Activated T-cell treated with anti-CD3 and anti-CD28 coated beads for 24 hours (primary cell): ENCODE measurements at places on chromosomes 3 and 15.

DNA sequence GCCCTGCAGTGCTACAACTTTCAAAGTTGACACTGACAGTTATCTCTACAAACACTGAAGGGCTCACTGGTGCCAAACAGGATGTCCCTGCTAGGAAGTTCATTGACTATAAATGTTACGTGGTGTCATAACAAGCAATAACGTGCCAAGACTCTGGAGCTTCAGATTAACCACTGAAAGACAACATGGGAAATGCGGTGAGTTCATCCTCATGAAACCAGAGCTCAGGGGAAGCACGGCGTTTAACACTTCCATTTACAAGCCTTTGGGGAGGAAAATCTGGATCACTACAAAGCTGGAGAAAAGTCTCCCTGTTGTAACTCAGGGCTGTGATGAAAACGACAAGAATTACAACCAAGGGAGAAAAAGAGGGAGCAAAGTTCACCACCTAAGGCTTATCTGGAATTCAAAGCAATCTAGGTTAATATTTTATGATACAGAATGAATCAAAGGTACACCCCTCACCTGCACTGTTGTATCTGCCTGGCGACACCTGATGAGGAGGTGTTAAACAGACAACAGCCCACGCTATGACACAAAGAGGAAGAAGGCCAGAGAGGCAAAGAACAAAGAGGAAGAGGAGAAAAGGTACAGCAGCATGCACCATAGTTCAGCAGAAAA is 27.0 kb downstream of the SHQ1 start:
- DNase-seq, result no peak

GRCh38 chr3:111712294-111713167 is 117.4 kb upstream of the ZBED2 start:
- DNase-seq, result no peak

DNA sequence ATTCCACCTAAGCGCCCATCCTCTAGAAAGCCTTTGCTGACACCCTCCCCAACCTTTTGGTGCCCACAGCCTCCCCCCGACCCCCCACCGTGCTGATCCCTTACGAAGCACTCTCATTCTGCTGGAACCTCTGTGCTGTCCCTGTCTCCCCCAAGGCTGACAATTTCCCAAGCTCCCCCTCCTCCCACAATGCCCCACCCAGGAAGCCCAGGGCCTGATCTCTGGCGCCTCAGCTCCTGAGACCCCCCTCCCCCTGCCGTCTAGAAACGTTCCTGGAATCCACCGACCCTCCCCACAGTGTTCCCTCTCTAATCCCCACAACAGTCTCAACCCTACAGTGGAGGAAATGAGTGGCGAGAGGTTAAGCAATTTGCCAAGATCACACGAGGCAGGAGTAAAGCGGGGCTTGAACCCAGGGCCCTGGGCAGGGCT is 18.3 kb downstream of the MYL3 start:
- DNase-seq, result no peak

GRCh38 chr3:19967208-19967607 is 20.3 kb downstream of the RAB5A start:
- no peak for DNase-seq

- DNase-seq, result no peak
Observed at GRCh38 chr15:26126070-26126469, 262.9 kb upstream of the ATP10A start.

- no peak for DNase-seq
Observed at GRCh38 chr15:70875001-70875782, 17.0 kb downstream of the THAP10 start.

DNA sequence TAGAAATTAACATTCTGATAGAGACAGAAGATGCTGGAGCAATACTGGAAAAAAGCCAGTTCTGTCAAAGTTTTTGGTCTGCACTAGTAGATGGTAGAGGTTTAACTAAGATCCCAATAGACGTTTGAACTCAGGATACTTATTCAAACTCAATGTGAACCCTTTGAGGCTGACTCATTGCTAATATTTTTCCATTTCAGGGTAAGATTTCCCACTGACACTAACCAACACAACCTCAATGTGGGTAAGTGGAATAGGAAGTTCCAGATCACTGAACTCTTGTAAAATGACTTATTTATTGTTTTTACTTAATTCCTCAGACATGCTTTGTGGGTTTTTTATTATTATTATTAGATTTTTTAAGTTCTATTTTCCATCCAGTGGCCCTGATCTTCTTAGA is 1024.8 kb downstream of the EPHA3 start:
- DNase-seq, result no peak

GRCh38 chr3:144663456-144664436 is 692.1 kb downstream of the DIPK2A start:
- DNase-seq, result no peak

DNA sequence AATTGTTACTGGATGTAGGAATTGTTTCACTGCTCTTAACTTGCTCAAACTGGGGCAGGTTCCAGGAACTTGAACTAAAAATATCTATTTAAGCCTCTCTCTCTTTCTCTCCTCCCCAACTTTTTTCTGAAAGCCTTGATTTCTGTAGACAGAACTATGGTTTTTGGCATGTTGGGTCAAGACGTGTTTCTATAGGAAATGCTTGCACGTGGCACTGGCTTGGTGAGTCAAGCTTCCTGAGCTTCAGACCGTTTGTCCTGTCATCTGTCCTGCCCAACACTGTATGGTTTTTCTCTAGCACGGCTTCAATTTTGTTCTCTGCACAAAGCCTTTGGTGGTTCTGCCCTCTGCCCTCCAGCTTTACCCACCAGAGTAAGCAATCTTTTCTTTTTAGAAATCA is 13.5 kb downstream of the EAF1 start:
- no peak for DNase-seq

GRCh38 chr3:169512991-169513390 is 150.5 kb downstream of the MECOM start:
- no peak for DNase-seq

DNA sequence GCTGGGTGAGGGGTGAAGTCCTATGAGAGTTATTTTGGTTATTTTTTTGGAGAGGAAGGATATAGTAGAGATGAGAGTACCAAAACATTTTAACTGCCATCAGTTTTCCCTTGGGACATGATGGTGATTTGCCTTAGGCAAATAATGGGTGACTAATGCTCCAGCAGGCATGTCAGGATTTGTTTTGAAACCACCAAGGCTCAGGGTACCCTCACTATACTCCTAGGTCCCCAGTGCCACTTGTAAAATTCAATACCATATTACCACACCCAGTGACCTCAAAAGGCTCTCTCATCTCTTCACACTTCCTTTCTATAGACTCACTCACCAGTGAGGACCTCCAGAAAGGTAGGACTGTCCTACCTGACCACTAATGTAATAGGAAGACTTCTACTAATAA is 83.6 kb downstream of the WDR72 start:
- DNase-seq, result no peak

GRCh38 chr3:150898046-150898754 is 7.0 kb downstream of the MINDY4B start:
- DNase-seq, result no peak

GRCh38 chr3:101852983-101853840 is 3.9 kb downstream of the NFKBIZ start:
- no peak for DNase-seq

DNA sequence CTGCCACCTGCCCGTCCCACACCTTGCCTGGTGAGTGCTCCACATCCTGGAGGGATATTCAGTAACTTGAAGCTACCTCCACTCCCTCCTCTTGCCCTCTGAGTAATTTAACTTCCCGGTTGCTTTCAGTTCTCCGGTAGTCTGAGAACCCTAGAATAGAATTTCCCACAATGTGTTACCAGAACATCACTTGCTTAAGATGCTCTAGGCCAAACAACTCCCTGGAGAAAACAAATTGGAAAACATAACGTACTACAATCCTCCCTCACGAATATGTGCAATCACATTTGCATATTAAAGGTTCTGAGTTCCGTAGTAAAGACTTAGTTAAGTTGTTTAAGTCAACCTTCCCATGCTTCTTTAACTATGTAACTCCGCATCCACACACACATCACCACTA is 44.8 kb downstream of the SLCO2A1 start:
- DNase-seq, result no peak

GRCh38 chr15:89654847-89655805 is at the start of gene KIF7:
KIF7 (minus strand) TSS chr15:89655467; CDS start chr15:89652930, 2,537 bp downstream.
- DNase-seq, result peak; percentile 11

DNA sequence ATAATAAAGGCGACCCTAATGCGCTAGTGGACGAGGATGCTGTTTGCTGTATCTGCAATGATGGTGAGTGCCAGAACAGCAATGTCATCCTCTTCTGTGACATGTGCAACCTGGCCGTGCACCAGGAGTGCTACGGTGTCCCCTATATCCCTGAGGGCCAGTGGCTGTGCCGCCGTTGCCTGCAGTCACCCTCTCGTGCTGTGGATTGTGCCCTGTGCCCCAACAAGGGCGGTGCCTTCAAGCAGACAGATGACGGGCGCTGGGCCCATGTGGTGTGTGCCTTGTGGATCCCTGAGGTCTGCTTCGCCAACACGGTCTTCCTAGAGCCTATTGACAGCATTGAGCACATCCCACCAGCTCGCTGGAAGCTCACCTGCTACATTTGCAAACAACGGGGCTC is 7.6 kb downstream of the BRPF1 start:
- no peak for DNase-seq

DNA sequence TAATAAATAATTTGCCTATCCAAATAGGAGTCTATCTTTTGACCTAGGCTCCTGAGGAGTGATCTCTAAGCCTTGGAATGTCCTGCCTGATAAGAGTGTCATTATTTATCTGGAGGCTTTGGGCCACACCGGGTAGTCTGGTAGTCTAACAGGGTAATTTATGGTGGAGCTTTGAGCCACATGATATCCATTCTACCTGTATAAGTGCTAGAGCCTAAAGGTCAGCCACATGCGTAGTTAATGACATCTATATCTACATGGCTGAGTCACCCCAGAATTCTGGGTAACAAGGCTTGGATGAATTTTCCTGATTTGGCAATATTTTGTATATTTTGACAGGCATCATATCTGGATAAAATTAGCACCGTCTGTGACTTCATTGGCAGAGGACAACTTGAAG is 681.4 kb downstream of the MCTP2 start:
- DNase-seq, result no peak

DNA sequence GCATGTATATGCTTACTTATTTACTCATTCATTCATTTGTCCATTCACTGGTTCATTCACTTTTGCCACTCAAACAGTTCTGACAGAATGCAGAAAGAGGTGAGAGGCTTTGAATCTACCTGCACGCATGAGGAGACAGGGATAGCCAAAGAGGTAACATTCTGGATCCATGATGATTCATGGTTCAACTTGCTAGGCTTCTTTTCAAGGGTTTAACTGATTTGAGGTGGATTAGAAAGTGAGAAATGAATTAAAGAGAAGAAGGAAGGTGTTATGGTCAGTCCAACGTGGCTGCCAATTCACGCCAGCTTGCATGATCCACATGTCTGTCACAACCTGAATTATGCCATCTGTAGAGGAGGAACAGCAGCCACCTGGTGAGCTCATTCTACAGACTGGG is 260.6 kb downstream of the ARRDC4 start:
- DNase-seq, result no peak

- DNase-seq, result no peak
Observed at GRCh38 chr15:81560405-81560804, 186.4 kb upstream of the TMC3 start.

GRCh38 chr15:98592136-98592535 is 56.2 kb upstream of the IGF1R start:
- no peak for DNase-seq

DNA sequence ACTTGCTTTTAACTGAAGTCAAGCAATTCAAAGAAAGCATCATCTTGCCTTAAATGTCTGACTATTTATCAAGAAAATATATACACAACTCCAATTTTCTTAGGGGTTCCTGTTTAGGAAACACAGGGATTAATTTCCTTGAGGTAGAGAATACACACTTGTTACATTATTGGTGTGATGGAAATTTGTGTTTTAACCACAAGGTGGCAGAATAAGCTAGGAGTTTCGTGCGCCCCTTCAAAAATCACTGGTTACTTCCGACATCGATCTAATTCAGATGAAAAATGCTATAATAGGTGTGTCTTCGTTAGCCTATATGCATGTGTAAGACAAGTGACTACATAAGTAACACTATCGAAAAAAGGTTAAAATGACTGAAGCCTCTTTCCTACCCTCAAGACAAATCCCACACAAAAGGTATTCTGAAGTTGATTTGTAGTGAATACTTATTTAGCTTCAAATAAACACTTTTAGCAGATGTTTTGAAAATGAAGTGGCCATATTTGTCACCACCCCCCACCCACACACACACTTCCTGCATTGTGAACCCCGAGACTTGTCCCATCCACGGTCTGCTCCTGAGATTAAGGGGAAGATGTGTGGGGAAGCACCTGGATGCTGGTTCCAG is 246.5 kb downstream of the ROBO1 start:
- no peak for DNase-seq

DNA sequence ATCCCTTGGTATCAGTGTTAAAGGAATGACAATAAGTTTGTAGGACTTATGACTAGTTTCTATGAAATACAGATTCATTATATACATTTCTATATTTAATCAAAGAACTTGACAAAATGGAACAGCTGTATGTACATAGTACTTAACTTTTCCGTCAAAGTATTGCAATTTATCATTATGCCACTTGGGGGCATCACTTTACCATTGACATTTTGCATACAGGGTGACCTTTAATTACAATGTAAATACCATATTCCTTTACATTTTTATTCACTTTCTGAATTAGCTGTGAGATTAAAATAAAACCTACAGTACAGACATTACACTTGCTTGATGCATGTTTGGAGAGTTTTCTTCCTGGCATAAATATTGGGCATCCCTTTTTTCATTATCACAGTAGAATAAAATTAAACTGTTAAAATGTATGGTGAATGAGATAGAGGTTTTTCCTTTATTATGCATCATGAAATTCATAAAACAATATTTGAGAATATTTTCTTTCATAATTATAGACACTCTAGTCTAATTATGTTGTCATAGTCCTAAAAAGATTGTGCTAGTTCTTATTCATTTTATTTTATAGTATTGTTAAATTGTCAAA is 6.9 kb downstream of the NEK11 start:
- DNase-seq, result no peak

GRCh38 chr3:14262212-14262611 is 83.6 kb downstream of the LSM3 start:
- no peak for DNase-seq

GRCh38 chr3:196063456-196063855 is 18.4 kb downstream of the TFRC start:
- DNase-seq, result no peak

GRCh38 chr3:115943579-115943978 is 320.3 kb downstream of the GAP43 start:
- no peak for DNase-seq

- no peak for DNase-seq
Observed at GRCh38 chr3:69806735-69807438, 67.6 kb downstream of the MITF start.
